ENCODE measurements at places on chromosomes 13 and 19.

DNA sequence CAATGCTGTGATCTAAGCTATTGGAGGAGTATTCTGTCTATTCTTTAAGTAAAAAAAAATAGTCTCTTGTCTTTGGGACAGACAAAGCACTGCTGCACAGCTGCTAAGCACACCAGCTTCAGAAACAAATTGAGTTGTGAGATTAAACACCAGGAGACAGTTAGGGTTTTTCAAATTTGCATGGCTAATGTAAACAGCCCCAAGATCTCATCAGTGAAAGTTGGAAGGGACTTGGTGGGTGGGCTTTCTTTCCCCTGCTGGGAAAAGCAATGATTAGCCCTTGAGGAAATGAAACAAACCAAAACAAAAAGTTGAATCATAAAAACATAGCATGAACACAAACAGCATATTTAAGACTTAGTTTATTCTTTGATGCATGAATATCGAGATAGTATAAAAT lies 143.6 kb upstream of the SLITRK1 start:
- DNase-seq = no peak

GRCh38 chr19:35773020-35773806 lies 2.2 kb upstream of the ARHGAP33 start:
- DNase-seq = no peak

- DNase-seq = no peak
Measured at GRCh38 chr19:5260381-5260967, 80.1 kb downstream of the PTPRS start.

DNA sequence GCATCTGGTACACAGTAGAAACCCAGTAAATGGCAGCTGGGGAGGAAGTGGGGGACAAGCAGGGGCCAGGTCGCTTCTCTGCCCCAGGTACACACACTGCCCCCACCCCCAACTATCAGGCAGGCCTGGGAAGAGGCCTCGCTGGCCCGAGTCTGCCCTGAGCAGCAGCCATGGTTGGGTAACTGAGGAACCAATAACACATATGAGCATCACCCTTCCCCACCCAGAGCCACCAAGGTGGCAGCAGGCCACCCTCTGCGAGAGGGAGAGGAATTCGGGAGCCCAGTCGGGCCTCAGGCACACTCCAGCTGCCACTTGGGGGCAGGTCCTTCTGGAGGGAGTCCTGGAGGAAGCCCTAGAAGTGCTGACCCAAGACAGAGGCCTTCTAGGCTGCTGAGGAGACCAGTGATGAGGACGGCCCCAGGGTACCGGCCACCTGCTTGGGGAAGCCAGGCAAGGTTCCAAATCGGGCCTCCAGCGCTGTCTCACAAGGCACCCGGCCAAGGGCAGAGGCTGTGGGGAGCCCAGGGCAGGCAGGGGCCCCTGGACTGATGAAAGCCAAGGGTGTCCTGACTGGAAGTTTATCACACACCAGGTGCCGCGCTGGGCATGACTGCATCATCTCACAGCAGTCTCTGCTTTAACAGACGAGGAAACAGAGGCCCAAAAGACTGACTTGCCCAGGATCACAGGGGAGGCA lies 14.0 kb upstream of the KPTN start:
- no peak for DNase-seq

GRCh38 chr19:47428177-47428894 lies 9.0 kb upstream of the MEIS3 start:
- DNase-seq = peak; percentile 100

DNA sequence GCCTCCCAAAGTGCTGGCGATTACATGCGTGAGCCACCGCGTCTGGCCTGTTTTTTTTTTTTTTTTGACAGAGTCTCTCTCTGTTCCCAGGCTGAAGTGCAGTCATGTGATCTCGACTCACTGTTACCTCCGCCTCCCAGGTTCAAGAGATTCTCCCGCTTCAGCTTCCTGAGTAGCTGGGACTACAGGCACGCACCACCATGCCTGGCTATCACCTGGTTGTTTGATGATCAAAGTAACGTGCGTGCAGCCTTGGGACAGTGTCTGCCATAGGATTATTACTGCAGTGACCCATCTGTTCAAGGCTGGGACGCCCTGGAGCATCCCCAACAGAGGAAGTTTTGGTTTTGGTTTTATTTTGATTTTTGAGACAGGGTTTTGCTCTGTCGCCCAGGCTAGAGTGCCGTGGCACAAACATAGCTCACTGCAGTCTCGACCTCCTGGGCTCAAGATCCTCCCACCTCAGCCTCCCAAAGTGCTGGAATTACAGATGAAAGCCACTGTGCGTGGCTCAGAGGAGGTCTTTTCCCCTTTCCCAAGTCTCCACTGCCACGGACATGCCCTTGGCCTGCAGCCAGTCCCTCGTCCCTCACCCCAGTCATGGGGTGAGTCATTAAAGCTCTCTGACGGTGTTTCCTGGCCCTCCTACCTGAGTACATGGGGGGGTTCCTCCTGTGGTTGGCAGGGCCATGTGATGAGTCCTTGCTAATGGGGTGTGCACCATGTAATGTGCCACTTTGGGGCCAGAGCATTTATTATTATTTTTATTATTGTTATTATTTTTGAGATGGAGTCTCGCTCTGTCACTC lies 65.6 kb downstream of the IER2 start:
- no peak for DNase-seq
